ENCODE measurements at places on chromosomes 12 and 14.

DNA sequence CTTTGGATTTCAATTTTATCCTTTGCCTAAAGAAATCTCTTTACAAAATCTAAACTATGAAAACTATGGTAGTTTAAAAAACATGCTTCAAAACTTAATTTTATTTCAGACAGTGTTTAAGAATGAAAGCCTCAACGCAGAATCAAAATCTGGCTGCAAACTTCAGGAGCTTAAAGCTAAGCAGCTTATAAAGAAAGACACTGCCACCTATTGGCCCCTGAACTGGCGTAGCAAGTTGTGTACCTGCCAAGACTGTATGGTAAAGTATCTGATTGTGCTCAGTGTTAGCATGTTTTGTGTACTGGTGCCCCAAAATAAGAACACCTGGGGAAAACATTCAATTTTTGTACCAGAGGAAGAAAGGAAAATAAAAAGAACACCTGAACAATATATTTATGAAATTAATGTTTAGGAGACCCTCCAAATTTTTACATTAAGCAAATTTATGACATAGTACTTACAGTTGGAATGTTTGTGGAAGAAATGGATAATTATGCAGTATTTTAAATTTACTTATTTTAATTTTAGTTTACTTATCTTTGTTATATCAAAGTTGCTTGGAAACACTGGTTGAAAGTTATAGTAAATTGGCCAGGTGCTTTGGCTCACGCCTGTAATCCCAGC is 12.2 kb downstream of the UBR7 start:
- no peak for DNase-seq

GRCh38 chr12:112447106-112447505 is 28.4 kb downstream of the PTPN11 start:
- no peak for DNase-seq

- no peak for DNase-seq
These were observed 119.5 kb downstream of the ANO4 start for GRCh38 chr12:100913872-100914592.

DNA sequence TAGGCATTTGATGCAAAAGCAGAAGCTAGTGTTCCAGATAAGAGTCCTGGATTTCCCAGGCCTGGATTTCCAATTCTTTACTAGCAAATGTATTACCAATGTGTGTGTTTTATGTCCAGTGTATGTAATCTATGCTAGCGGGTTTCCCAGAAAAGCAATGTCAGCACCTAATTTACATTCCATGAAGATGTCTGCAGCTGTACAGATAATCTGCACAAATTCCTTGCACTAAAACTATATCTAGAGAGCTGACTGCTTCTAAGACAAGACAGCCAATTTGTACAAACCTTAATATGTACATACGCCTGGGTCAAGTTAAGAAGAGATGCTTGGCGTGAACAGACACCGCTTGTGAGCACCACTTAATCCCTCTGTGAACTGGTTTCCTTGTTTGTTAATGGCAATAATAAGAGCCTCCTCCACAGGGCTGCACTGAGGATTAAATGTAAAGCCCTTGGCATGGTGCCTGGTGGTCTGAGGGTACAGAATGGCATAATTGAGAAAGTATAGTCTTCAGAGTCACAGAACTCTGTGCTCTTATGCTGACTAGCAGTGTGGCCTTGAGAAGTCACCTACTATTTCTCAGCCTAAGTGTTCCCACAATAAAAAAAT is 185.6 kb downstream of the EPS8 start:
- no peak for DNase-seq

DNA sequence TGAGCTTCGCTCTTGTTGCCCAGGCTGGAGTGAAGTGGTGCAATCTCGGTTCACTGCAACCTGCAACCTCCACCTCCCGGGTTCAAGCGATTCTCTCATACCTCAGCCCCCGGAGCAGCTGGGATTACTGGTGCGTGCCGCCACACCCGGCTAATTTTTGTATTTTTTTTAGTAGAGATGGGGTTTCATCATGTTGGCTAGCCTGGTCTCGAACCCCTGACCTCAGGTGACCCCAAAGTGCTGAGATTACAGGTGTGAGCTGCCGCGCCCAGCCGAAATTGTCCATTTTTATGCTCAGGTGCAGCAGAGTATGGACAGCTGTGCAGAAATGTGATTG is 19.2 kb upstream of the CYP46A1 start:
- DNase-seq: no peak

DNA sequence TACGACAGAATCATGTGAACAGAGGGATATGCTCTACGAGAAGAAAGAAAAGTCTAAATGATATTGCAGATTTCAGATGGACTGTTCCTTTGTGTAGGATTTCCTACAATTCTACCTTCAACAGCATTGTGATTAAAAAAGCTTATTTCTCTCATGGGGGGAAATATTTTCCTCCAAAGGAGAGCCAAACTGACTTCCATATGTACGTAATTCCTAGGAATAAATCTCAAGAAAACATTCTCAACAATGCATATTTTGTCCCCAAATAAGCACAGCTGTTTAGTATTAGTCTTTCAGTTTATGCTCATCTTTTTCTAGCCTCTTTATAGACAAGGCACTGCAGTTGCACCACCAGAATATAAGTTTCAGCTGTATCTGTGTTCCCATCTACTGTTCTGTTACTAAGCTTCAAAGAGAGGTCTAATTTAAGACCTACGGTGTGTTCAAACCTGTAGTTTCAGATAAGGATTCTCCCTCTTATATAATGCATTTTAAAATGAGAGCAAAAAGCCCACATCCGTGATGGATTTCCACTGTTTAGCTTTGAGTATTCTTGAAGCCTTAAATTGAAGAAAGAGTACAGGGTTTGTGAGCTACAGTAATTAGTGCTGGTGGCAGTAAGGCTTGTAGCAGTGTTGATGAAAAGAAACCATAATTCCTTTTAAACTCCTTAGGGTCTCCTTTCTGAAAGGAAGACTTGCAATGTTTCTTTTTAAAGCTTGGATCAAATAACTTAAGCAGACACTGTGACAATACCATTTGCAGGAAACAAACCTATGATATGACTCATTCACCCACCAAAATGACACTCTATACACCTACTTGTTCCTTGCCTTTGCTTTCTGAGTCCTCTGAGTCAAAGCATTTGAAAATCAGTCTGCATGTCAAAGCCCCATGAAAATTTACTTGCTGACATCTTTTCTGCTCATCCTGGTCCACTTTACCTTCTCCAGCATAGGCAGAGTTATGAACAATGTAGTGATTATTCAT is 754.1 kb downstream of the NOVA1 start:
- DNase-seq: no peak

DNA sequence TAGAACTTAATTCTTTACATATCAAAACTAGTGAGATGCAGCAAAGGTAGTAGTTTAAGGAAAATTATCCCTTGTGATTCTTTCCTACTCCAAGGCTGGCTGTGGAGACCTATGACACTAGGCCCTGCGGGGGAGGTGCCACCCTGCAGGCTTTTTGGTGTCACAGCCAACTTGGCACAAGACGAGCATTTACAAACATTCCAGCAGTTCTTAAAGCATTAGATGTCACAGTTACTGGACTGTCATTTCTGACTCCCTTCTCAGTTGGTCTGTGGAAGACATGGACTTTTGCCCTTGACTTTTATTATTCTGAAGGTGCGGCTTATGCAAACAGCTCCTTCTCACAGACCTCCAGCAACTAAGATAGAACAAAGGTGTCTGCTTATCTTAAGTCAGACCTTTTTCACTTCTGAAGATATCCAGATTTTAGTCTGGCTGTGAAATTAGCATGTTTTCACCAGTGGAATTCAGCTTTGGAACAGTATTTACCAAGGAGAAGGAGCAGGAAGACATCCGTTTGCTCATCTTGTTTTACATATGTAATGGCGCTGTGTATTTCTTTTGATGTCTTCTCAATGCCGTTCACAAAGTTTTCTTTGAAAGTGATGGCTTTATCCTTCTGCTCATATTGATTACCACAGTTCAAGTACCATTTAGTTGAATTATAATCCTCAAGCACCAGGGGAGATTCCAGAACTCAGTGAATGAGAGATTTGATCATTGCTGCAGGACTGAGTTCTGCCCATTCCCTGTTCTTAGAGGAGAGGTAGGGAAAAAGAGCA is 17.9 kb downstream of the SRGAP1 start:
- no peak for DNase-seq

Measured in stimulated activated CD4-positive, alpha-beta T cell treated with anti-CD3 and anti-CD28 coated beads, Interleukin-1b, Interleukin-23, amount 100 ng/mL, for 1 hour (primary cell).